ENCODE measurements at places on chromosomes 12 and 14. TPM values are rescaled to one million over a fixed set of nuclear protein-coding genes. Genes with fewer than 3 reads are reported as not detected.

DNA sequence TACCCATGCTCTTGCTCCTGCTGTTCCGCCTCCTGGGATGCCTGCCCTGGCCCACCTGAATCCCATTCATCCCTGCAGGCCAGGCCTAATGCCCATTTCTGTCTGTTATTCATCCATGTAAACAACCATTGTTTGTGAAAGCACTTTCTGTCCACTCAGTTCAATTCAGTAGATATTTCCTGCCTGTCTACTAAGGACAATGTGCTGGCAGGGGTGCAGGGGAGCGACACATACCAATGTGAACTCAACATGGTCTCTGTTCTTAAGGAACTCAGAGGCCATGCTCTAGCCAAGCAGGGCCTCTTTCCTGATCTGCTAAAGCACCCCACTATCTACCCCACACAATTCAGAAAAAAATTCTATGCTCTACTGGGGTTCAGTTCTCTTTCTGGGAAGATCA is 88.5 kb upstream of the ZFP36L1 start:
- no peak for ATAC-seq

Gene CEBPE
- not detected for total RNA-seq

- no peak for ATAC-seq
These were observed 158.0 kb downstream of the RAD51B start for GRCh38 chr14:67977434-67978034.

DNA sequence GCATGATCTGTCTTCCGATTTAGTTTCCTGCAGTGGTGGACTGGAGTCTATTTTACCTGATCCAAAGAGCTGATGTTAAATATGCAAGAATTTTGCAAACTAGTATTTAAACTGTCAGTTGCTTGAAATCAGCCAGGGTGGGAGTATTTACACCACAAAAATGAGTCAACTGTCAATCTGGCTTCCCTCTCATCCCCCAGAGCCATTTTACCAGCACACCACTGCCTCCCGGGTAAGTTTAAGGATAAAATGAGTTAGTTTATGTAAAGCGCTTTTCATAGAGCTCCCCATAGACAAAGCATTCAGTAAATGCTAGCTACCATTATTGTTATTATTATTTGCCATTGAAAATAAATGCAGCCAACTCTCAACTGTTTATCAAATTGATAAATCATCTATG is 106.3 kb upstream of the FRMD6 start:
- ATAC-seq: no peak

Gene MMP14
- 127 TPM for total RNA-seq

Gene PPP1R36
- total RNA-seq: 1.3 TPM

- no peak for ATAC-seq
These were observed 11.0 kb downstream of the ITPR2 start for GRCh38 chr12:26822026-26822425.

DNA sequence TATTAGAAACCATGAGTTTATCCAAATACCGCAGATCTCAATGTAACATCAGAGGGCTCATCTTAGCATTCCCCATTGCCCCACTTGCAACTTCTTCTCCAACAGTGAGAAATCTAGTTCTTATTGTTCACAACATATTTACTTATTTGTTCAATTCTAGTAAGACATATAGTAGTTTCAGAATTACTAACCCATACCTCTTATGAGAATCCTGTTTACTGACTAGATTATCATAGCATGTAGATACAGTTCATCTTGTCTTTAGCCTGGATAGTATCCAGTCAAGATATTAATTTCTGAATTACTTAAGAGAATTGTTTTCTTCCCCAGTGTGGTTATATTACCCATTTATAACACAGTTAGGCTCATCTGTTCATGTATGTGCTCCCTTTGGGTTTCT is 80.6 kb downstream of the NIN start:
- no peak for ATAC-seq

Gene IAPP
- not detected for total RNA-seq

Gene BHLHE41
- 91.2 TPM for total RNA-seq

DNA sequence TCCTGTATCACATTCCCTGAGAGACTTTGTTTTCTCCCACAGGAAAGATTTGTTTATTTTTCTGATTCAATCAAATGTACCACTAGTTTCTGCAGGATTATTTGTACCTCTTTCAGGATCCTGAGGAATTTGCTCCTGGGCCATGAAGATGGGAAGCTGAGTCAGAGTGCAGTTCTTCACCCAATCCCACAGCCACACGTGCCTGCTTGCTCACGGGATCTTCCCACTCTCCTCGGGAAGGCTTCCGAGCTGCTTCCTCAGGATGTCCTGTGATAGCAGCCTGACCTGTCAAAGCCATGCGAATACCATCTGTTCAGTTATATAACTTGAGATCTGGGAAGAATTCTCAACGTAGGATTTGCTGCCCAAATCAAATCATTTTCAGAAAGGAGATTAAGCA is 41.8 kb upstream of the HIF1A start:
- ATAC-seq: peak; percentile 48

DNA sequence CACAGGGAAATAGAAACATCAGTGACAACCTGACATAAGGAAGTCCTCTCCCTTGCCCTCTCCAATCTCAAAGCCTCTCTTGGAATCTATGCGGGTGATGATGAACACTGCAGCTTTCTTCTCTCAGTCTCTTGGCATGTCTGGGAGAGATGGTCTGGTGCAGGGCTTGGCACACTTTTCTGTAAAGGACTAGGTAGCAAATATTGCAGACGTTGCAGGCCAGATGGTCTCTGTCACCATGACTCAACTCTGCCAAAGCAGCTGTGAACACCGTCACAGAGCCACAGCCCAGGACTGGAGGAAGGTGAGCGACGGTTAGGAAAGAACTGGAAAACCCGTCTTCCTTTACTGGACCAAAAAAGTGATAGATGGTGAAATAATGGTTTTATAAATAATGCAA is 591.0 kb upstream of the TMEM132C start:
- ATAC-seq: no peak

DNA sequence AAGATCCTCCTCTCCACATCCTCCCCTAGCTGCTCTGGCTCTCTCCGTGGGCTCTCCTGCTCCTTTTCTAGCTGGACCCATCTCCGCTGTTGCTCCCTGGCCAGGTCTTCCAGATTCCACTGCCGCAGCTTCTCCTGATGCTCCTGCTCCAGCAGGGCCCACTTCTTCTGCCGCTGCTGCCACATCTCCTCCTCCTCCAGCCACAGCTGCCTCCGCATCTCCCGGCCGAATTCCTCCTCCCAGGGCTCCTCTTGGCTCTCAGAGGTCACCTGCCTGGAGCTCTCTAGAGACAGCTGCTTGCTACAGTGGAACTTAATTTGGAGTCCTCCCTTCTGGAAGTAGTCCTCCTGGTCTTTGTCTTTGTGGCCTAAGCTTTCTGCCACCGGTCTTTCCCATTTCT is 5.5 kb downstream of the FAM186B start:
- ATAC-seq: no peak

GRCh38 chr12:47433876-47434275 is 272.0 kb downstream of the RPAP3 start:
- no peak for ATAC-seq

DNA sequence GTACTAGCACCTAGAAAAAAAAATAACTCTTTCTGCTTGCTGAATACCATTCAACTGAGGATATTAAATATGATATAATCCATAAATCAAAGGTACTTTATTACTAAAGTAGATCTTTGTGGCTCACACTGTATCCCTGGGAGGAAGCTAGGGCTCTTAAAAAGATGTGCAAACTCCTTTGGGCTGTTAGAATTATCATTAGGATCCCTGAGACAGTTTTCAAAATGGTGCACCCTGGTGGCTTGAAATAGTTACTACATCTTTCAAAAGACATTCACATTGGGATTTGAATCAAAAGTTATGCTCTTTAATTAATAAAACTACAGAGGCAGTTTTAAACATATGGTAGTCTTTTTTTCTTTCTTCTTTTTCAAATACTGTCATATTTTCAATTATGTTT is 228.5 kb upstream of the G2E3 start:
- ATAC-seq: no peak

GRCh38 chr12:132605892-132606291 is 4.5 kb downstream of the LRCOL1 start:
- no peak for ATAC-seq

DNA sequence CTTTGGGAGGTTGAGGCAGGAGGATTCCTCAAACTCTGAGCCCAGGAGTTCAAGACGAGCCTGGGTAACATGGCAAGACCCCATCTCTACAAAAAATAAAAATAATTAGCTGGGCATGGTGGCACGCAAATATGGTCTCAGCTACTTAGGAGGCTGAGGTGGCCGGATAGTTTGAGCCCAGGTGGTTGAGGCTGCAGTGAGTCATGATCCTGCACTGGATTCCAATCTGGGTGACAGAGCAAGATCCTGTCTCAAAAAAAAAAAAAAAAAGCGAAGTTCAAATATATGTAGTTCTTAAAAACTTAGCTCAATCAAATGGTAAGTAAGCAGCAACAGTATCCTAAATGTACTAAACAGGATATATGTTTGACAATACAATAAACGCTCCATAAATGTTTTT is 85.5 kb upstream of the SSTR1 start:
- no peak for ATAC-seq

DNA sequence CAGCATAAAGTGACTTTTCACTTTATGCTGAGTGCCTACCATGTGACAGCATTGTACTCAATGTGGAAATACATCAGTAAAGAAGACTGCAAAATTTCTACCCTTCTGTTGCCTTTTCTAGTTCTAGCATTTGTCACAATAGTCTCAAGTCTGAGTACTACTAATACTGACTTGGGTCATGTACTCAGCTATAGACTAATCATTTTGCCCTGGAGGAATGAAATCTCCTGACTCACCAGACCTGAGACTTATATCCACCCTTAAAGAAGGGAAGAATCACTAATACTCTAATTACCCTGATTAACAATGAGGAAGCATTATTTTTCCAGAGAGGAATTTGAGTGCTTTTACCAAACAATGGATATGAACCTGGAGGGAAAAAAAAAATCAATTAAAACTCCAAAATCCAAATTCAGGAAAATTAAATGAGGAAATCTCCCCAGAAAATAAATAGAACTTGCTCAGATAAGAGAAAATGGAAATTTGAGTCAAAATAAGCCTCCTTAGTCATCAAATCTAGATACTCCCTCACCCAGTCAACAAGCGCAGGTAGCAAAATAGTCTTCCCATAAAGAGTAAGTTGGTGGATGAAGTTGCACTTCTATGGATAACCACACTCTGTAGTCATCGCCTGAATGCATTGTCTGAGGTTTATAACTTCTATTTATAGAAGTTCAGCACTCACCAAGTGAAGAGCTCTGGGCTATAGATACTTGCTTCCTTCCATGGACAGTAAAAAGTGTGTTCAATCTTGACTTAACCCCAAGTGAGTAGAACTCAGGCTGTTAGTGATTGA is 386.6 kb downstream of the SYT1 start:
- ATAC-seq: no peak

DNA sequence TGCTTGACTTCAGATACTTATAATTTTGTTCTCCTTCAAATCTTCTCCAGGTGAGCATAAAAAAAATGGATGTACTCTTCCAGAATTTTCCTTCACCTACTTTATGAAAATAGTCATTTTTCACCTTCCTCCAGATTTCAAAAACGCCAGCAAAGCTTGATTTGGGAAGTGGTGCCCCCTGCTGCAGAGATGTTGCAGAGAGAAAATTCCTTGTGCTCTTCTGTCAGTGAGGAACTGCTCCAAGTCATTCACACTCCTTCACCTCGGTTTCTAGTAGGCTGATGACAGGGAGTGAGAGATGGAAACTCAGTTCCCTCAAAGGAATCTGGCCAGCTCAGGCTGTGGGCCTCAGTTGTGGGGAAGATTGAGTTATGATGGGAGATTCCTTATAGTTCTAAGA is 24.2 kb upstream of the RNASE3 start:
- no peak for ATAC-seq

Gene SERPINA1
- 2.8 TPM for total RNA-seq

Gene ETFBKMT
- total RNA-seq: 6.1 TPM

Gene WNT1
- not detected for total RNA-seq

DNA sequence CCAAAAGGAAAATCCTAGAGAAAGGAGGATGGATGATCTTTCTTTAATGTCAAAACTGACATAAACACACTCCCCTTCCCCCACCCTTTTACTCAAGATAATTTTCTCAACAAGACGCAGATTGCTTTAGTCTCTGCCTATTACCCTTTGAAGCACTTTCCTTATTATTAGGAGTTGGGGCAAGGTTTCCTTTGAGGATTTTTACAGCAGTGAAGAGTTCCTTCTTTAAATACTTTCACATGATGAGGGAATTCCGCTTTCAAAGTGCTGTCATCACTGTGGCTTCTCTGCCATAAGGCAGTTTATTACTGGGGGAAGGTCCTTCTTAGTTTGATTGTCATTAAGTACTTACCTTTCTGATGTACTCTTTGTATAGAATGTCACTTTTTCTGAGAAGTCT is 172.1 kb downstream of the MSRB3 start:
- no peak for ATAC-seq

DNA sequence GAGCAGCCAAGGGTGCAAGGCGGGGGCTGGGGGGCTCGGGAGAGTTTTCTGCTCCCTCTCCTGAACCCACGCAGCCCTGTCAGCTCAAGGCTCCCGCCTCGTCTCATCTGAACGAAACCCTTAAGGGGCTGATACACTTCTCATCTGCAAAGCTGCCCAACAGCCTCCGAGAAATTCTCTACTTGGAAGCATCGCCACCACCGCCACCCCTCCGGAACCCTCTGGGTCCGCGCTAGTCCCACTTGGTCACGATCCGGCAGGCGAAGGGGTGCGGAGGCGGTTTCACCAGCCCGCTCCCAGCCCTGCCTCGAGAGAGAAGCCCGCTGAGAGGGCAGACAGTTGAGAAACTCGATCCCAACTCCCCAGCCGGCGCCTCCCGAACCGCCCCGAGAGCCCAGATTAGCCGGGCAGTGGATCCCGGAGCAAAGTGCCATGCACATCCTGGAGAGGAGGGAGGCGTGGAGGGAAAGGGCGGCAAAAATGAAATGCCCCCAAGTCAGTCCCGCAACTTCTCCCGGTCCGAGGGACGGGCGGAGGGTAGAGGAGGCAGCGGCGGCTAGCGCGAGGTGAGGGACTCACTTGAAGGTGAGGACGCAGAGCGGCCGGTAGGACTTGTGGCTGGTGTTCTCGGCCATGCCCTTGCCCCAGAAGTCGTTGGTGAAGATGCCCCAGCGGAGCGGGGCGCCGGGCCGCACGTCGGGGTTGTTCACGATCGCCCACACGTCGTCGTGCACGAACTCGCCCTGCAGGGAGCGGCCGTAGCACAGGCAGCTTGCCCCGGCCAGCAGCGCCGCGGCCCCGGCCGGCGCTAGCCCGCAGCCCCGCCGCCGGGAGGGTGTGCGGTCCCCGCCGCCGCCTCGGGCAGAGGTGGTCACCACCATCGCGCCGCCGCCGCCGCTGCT is 620 bp downstream of the TMTC1 start:
- peak; percentile 47 for ATAC-seq

Gene FAIM2
- 6.7 TPM for total RNA-seq

DNA sequence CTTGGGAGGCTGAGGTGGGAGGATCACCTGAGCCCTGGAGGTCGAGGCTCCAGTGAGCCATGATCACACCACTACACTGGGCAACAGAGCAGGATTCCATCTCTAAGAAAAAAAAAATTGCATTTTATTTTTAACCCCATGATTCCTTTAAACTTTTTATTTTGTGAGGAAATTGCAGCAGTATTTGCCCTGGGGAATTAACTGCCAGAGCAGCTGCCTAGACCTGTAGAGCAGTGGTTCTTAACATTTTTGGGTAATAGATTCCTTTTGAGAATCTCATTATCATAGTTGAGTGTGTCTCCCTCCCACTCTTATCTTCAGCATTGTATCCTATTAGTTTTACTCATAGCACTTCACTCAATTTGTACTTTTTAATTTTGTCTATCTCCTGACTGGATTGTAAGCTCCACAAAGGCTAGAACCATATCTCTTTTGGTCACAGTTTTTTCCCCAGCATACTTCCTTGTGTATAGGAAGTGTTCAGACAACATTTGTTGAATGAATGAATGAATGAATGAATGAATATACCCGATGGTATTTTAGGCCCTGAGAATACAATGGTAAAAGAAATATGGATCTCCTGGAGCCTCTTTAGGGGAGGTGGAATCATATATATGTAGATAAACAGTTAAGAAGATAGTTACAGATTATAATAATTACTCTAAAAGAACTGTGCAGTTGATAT is 40.6 kb downstream of the BRMS1L start:
- ATAC-seq: no peak

All from gastroesophageal sphincter (tissue), 4 donors.